ENCODE measurements at places on chromosomes 4 and X. TPM values are rescaled to one million over a fixed set of nuclear protein-coding genes. Genes with fewer than 3 reads are reported as not detected.

Gene BMX
- total RNA-seq: 0.11 TPM

Gene MTTP
- total RNA-seq: not detected

Gene NDP
- 0.87 TPM for total RNA-seq

Gene ANKRD50
- total RNA-seq: 29.0 TPM

Gene KIAA0232
- 30.5 TPM for total RNA-seq

Gene ZNF141
- 12.9 TPM for total RNA-seq

Gene CYTL1
- total RNA-seq: 0.12 TPM

Gene CFI
- 3.0 TPM for total RNA-seq

Gene IQSEC2
- total RNA-seq: 5.1 TPM

Gene GYPE
- 0.25 TPM for total RNA-seq

Gene ALAS2
- not detected for total RNA-seq

Gene ARHGAP36
- total RNA-seq: not detected

Gene FAM47E
- total RNA-seq: under 0.01 TPM

All from uterine smooth muscle cell (primary cell).